ENCODE measurements at places on chromosomes 7 and 10. TPM values are rescaled to one million over a fixed set of nuclear protein-coding genes. Genes with fewer than 3 reads are reported as not detected.
A peak's percentile ranks its signal among the peaks of the same experiment; 100 is the strongest.

GRCh38 chr7:21580073-21580521 lies 37.3 kb downstream of the DNAH11 start:
- peak; percentile 10 for DNase-seq

DNA sequence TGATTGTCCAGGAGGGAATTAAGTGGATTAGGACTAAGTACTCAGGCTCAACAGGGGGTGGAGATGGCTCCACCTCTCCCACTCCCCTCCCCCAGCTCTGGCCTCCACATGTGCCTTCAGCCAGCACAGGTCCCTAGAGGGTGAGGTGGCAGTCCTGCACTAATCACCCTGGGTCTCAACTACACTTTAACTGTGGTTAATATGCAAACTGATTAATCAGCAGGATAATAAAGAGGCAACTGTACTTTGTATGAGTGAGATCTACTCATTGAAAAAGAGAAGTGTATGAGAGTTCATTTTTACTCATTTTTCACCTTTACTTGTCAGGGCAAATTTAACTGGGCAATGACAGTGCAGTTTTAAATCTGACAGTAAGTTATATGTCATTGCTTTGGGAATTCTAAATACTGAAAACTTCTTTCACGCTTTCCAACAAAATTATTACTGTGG lies 223.8 kb upstream of the CCDC6 start:
- DNase-seq: peak; percentile 82

DOCK4 gene
- polyA plus RNA-seq: 8.1 TPM

ZDHHC4 gene
- 65.4 TPM for polyA plus RNA-seq

- DNase-seq: no peak
These were observed 26.2 kb upstream of the INPP5A start for GRCh38 chr10:132511121-132512051.

DNA sequence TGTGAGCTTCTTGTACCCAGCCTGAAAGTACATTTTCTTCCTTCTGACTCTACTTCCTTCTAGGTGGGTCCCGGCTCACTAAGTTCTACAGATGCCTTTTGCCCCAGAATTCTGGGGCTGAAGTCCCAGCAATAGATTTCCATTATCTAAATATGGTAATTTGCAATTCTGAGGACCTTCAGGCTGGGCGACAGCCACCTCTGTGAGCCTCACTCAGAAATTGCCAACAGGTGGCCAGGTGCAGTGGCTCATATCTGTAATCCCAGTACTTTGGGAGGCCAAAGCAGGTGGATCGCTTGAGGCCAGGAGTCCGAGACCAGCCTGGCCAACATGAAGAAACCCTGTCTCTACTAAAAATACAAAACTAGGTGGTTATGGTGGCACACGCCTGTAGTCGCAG lies 23.7 kb downstream of the CREM start:
- peak; percentile 57 for DNase-seq

- DNase-seq: no peak
These were observed 134.6 kb upstream of the FGFR2 start for GRCh38 chr10:121732656-121733445.

GPR15LG gene
- polyA plus RNA-seq: 1.4 TPM

- no peak for DNase-seq
These were observed 21.5 kb downstream of the GPRIN2 start for GRCh38 chr10:46534828-46535524.

DNA sequence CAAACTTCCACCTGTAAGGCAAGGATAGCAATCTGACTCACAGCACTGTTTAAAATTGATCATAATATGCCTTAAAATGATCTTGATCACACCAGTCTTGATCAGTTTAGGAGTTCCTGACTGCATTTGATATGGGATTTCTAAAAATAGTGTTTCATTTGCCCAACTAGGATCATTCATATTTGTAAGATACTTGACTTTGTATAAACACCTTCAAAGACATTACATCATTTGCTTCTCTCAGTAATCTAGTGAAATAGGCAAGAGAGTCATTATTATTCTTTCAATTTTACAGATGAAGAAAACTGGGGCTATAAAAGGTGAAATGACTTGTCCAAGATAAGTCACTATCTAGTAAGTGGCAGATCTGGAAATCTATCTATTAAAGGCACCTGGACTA lies 521.1 kb downstream of the GATA3 start:
- DNase-seq: no peak

GARS1 gene
- 50.9 TPM for polyA plus RNA-seq

DNA sequence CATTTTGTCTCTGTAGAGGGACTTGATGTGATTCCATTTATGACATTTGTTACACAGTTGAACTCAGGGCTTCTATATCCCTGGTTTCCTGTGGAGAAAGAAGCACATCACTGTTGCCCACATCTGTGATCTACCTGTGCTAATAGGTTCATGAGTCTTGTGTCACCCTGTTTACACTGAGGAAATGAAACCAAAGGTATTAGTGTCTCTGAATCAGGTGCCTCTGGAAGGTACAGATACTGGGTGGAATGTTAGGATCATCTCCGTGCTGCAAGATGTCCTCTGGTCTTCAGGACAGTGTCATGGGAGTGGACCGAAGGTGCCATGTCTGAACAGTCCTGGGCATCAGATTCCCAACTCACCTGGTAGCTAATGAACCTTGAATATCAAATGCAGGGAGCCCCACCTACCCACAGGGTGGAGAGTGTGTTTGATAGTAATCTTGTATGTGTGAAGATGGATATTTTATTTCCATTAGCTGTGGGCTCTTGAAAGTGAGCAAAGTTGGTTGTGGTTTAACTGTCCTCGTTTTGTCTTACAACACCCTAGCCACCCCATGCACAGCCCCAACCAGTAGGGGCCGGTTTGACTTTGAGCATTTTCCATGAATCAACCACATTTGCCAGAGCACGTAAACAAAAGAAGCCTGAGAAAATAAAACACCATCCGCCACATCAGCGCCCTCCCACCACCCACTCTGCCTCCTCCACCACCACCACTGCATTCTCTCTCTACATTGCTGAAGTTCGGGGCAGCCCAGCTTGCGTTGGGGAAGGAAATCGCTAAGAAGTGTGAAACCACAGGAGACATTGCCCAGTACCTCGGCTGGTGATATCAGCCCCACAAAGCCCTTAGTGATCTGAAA lies 40.7 kb downstream of the TARP start:
- DNase-seq: peak; percentile 26

- no peak for DNase-seq
These were observed 18.0 kb upstream of the SFR1 start for GRCh38 chr10:104103956-104104355.

DNA sequence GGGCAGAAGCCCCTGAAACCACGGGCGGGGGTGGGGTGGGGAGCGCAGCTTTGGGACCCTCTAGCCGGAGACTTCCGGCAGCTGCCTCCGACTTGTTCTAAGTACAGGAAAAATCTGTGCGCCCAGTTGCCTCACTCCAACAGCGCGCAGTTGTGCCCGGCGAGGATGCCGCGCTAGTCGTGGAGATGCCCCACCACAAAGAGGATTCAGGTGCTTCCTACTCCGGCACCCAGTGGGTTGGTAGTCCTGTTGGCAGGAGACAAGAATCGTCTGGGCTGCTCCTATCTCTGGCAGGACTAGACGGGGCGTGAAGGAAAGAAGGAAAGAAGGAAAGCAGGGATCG lies 465 bp upstream of the NPY start:
- no peak for DNase-seq

DNA sequence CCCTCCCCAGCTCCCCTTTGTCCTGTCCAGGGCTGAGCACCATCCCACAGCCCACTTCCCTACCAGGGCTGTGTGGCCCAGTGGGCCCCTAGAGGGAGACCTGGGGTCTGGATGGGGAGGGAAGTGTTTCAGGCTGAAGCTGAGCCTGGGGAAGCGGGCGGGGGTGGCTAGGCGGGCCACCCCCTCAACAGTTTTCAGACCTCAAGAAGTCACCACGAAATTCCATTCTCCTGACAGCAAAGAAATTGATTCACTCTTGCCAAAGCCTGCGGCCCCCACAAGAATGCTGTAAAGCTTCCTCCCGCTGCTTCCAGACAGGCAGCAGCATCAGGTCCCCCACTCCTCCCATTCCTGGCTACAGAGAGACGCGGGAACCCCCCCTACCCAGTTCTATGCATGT lies 2.5 kb upstream of the LFNG start:
- DNase-seq: no peak

DNA sequence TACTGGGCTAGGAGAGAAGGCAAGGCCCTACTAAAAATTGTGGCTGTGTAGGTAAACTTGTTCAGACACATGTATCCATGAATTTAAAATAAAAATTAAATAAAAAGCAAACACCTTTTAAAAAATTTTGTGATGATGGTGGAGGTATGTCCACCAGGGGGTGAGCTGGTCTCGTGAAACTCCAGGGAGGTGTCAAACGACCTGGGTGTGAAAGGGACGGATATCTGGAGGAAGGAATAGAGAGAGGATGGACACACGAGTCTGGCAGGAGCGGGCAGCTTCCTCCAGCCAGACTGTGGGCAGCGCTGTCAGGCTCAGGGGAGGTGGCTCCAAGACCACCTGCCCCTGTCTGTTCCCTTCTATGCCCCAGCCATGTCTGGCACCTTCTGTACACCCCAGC lies 34.8 kb upstream of the DMBT1 start:
- peak; percentile 65 for DNase-seq

DNA sequence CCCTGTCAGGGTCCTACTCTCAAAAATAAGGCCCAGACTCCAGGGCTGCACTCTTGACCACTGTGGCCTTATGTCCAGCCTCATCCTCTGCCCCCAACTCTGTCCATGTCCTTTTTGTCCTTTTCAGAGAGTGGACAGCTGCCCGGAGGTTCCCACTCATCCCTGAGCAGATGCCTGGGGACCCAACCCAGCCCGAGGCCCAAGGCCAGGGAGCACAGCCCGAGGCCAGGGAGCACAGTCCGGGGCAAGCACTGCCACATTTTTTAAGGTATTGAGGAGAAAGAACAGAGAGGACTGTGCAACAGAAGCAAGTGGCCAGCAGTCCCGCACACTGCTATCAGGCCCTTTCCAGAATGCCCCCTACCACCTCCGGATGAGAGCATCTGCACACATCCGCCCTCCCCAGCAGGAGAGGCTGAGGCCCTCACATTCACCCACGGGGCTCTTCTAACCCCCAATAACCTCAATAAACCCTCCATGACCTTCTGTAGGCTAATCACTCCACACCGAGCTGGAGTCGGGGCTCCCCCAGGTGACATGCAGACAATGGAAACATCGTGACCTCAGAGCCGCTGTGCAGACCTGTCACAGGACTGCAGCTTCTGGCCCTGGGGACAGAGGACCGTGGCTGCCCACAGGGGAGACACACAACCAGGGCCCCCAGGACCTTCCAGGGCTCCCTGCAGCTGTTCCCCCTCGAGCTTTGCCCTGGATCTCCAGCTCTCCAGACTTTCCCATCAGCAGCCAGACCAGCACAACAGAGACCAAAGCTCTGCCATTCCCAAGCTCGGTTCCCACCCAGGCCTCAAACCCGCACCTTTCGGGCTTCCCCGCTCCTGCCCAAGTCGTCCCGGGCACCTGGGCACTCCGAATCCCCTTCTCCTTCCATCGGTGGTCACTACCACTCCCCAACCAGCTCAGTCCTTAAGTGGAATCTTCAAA lies 51.4 kb downstream of the CAMK2B start:
- no peak for DNase-seq

DNA sequence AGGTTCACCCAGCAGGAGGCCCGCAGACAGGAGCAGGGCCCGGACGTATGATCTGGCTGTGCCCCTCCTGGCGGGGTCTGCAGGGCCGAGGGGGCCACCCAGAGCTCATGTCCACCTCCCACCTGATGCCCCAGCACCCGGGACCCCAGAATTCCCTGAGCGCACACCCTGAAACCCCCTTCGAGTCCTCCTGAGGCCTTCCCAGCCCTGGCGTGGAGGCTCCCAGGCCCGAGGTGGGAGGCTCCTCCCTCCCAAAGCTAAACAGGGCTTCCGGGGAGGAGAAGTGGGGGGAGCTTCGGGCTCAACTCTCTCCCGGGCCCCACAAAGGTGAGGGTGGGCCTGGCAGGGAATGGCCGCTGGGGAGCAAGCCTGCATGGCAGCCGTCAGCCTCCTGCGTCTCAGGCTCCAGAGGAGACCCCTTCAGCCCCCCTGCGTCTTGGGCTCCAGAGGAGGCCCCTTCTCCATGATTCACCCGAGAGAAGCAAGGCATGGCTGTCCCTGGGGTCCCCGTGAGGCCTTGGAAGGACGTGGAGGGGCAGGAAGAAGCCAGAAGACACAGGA lies 30.2 kb downstream of the MICALL2 start:
- no peak for DNase-seq

DNA sequence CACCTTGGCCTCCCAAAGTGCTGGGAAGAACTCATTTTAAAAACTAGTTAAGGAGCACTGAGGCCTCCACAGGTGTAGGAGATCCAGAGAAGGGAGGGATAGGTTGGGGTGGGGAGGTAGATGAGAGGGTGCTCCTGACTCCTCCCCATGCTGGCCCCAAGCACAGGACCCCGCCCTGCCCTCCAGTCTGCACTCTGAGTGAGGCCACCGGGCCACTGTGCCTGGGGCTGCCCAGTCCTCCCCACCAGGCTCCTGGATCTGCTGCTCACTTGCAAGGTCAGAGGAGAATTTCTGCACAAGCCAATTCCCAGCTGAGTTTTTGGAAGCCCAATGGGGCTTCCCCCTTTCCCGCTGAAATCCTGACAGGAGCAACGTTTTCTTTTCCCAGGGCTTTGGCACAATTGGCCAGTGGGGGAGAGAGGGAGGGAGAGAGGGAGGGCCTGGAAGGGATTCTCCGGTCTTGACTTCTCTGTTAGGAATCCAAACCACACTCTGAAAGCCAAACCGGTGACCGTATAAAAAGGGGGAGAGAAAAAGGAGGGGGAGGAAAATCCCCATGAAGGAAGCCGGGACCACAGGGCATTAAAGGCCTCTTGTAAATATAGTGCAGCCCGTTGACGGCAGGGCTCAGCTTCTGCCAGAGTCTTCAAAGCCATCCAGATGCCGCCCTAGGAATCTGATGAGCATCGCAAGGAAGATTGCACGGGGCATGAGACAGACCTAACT lies 116.2 kb downstream of the SH3PXD2A start:
- DNase-seq: no peak

- DNase-seq: no peak
These were observed 30.5 kb downstream of the DCLRE1A start for GRCh38 chr10:113823389-113823788.

DNA sequence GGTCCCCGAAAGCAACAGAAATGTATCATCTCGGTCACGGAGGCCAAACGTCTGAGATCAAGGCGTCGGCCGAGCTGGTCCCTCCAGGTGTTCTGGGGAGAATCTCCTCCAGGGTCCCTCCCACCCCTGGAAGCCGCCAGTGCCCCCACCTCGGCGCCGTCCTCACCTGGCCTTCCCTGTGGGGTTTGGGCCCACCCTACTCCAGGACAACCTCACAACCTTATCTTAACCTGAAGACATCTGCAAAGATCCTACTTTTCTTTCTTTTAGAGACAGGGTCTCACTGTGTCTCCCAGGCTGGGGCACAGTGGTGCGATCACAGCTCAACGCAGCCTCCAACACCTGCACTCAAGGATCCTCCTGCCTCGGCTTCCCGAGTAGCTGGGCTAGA lies 33.4 kb downstream of the ADAP1 start:
- no peak for DNase-seq

DNA sequence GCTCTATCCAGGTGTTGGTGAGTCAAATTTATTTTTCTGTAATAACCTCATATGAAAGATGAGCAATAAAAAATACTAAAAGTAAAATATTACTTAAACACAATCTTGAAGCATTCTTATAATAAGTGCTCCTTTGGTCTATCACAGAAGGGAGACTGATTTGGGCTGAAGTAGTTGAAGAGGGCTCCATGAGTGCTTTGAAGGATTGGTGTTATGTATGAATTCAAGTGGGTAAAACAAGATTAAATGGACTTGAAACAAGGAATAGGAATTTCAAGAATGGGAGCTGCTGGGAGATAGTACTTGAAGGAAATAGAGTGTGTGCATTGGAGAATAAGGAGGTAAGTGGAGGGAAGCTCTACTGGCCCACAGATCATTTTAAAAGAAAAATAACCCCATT lies 7.3 kb upstream of the OR2A2 start:
- no peak for DNase-seq

All from large intestine (tissue), 12 donors.